ENCODE measurements at places on chromosomes 1 and 21.

GRCh38 chr1:58594546-58594945 lies 17.5 kb upstream of the TACSTD2 start:
- no peak for DNase-seq

- DNase-seq = peak; percentile 80
Observed at GRCh38 chr1:160206421-160207117, 1.4 kb downstream of the PEA15 start.

GRCh38 chr1:161324020-161324419 lies 9.8 kb downstream of the SDHC start:
- no peak for DNase-seq

DNA sequence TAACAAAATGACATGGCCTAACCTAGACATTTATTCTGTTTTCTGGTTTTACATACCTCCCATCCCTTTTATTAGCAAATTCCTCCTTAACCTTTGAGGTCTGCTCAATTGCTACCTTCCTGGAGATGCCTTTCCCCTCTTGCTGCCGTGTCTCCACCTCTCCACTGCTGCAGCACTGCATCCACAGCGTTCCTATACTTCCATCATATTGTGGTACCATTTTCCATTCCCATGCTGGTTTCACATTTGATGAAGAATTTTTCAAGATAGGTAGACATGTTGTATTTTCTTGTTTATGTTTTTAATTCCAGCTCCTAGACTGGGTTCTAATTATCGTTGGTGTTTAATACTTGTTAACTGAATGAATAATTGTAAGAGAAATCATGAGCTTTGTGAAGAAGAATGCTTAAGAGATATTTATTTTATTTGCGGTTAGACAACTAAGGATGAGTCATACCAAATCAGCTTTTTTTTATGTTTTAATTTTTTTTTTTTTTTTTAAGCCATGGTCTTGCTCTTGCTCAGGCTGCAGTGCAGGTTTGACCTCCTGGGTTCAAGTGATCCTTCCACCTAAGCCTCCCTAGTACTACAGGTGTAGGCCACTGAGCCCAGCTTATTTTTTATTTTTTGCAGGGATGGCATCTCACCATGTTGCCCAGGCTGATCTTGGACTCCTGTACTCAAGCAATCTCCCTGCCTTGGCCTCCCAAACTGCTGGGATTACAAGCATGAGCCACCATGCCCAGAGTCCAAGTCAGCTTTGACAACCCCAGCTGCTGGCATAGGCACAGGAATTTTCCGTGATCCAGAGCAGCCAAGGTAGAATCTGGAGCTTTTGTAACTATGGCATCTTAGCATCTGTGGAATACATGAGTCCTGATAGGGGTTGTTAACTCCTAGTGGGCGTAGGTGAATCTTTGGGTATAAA lies 44.0 kb downstream of the ATP6V1G3 start:
- peak; percentile 77 for DNase-seq

DNA sequence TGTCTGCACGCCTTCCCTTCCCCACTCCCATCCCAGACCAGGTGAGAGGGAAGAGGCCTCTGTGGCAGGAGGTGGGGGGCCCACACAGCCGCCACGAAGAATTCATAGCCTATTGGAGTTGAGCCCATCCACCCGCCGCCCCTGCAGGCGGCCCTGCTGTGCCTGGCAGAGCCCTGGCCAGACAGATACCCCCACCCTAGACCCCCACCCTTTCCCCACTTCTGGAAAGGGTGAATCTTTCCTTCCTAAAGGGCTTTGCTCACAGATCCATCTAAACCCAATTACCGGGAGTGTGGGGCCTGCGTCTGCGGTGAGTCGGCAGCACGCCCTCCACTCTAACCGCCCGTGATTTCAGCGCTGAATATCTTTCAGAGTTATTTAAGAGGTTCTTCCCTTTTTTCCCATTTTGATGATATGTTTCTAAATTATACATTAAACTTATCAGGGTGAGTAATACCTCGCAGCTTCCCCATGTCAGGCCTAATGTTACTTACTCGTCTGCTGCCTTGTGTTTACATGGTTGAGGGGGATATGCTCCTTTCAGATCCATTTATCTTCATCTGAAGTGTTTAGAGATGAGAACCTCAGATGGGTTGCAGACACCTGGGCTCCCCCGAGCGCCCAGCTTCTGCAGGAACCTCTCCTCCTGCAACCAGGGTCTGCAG lies 183.9 kb upstream of the VAMP3 start:
- no peak for DNase-seq

DNA sequence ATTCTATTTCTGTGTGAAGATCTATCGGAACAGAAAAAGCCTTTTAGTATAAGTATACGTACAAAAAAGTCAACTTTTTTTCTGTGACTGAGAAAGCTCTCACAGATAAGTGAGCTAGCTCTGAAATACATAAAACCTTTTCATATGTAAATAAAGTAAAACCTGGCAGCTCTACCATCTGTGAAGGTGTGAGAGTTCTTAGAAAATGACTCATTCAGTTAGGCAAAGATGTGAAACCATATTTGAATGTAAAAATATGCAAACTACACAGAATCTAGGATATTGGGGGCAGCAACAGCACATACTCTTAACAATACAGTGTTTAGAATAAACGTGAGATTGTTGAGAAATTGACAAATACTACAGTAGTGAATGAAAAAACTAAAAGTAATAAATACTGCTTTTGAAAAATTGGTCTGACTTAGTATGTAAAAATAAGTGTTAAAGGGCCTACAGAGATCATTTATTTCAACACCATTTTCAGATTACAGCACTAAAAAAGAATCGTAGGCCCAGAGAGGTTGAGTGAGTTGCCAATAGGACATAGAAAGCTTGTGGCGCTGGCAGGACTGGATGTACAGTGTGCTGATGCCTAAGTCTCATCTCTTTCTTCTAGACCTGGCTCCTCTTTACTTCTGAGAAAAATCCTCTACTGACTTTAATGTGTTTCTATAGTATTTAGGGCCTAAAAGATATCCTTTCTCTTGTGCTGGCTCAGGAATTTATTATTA lies 19.8 kb downstream of the ATP6V1G3 start:
- DNase-seq = peak; percentile 35
